ENCODE measurements at places on chromosomes 1 and 21.
A peak's percentile ranks its signal among the peaks of the same experiment; 100 is the strongest.

GRCh38 chr1:23463286-23463685 is 20.7 kb downstream of the ASAP3 start:
- no peak for DNase-seq

- no peak for DNase-seq
Observed at GRCh38 chr1:159946242-159947187, 1.1 kb upstream of the IGSF9 start.

DNA sequence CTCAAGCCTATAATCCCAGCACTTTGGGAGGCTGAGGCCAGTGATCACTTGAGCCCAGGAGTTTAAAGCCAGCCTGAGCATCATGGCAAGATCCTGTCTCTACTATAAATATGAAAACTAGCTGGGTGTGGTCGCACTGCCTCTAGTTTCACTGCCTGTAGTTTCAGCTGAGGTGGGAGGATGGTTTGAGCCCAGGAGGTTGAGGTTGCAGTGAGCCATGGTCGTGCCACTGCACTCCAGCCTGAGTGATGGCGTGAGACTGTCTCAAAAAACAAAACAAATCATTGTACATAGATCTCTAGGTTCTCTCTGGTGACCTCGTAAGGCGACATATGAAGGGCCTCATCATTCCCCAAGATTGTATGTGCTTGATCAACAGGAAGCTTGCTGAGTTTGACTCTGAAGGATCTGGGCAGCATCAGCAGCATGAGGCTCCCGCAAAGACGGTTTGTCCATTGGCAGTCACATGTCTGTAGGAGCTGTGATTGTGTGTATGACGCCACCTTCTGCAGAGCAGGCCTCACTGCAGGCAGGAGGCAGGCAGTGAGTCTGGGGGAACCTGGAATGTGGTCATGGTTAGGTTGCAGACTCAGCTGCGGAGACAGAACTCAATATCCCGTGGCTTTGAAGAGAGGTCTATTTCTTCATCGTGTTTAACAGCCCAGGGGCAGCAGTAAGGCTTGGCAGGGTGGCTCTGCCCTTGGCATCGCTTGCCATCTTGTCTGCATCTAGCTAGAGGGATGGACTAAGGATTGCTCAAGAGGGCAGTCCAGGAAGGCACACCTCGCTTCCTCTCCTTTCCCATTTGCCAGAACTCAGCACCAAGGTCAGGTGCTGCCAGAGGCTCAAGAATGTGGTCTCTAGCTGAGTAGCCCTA is 14.0 kb downstream of the ATP5PO start:
- DNase-seq = peak; percentile 41

DNA sequence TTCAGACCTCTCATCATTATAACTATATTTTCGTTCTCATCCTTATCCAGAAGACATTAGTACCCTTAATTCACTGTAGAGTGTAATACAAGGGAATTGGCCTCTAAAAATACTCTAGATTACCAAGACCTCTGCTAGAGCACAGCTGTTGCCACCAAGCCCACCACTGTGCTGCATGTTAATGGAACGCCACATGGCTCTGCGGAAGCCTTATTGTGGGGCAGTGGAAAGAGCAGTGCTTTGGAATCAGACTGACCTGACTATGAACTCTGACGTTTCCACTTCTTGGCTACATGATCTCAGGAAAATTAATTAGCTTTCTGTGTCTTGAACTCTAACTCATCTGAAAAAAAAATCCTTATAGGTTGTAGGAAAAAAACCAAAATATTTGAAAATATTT is 222.1 kb downstream of the LMX1A start:
- no peak for DNase-seq

GRCh38 chr1:110170766-110171733 is 20.8 kb downstream of the SLC6A17 start:
- DNase-seq = no peak

- peak; percentile 27 for DNase-seq
Observed at GRCh38 chr21:32698971-32699693, 28.7 kb downstream of the SYNJ1 start.

DNA sequence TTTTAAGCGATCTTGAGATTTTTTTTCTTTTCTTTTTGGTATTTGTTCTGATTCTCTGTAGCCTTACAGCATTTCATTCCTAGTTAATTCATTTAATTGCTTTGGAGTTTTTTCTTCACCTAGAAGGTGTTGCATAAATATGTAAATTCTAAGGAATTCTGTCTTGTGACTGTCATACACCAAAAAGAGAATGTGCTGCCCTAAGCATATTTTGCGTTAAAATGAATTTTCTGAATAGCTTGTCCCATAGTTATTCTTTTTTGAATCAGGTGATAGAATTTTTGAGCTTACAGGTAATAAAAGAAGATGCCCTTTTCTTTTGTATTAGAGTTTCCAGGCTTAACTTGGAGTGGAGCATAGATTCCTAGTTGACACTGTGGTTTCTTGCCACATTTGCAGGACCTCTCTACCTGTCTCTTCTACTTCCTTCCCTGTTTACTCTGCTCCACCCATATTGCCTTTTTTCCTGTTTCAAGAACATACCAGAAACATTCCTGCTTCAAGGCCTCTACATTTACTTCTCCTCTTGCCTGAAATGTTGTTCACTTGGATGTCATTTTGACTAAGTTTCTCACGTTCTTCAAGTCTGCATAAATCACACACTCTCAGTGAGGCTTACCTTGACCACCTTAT is 53.2 kb downstream of the KIF1B start:
- DNase-seq = no peak

DNA sequence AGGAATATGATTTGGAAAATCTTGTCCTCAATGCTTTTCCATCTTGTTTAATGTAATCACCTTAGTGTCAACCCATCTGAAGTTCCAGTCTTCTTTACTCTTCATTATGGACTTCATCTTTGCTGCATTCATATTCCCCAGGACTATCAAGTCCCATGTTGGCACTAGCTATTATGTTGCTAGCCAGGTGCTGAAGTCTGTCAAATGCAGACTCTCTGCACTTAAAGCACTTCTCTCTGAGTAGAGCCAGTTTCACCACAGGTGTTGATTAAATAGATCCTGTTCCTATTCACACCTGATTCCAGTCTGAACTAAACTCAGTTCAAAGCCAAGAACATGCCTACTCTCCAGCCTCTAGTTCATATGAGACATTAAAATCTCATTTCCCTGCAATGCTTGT is 75.0 kb upstream of the PKN2 start:
- DNase-seq = no peak

DNA sequence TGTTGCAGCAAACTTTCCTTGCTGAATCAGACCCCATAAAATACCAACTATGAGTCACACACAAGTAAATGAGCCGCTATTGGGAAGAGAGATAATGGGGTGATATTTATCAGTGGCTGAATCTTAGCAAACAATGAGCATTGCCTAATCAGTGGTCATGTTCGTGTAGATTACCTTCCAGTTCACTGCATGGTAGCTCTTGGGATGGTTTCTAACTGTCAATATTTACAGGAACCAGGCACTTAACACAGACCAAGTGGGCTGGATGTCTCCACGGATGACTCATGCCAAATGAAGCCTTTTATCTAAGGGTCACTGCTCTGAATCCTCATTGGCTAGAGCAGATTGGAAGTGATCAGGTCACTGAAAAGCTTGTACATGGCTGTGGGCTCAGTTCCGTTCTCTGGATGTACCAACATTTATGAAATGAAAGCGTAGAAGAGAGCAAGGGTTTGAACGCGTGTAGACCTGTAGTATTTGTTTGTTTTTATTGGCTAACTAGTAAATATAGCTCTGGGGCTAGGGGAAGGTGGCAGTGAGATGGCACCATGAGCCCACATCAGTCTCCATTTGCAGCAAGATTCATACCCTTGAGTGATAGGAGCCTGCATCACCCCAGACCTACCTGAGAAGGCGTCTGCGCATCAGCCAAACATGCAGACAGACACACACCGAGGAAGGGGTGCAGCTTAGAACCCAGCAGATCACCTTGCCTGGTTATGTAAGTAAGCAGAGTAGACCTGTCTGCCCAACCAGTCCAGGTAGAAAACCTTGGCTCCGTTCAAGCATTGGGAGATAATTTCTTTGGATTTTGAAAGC is 153.3 kb downstream of the TOMM20 start:
- DNase-seq = no peak

GRCh38 chr1:163813251-163813650 is 491.5 kb downstream of the NUF2 start:
- no peak for DNase-seq

DNA sequence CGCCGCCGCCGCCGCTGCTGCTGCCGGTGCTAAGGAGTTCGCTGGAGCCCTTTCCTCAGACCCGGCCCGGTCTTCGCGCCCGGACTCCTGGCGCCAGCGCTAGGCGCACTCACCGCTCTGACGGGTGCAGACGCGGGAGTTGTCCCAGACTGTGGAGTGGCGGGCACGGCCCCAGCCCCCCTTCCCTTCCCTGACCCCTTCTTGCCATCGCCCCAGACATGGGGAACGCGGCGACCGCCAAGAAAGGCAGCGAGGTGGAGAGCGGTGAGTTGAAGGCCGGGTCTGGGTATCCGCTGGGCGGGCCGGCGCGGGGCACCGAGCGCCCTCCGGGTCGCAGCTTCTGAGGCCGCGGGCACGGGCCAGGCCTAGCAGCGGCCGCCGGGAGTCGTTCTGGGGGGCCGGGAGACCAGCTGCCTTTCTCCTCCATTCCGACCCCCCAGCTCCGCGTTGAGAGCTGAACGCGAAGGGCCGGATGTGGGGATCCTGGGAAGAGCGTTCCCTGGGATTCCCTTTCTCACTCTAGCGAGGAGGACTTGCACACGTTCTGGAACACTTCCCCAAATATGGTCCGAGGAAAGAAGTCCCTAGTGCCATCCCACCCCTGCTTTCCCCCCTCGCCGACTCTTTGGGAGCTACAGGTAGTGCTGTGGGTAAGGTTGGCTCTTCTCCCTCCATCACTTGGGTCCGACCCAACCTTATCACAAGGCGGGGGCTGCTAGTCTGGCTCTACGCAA is 65.8 kb upstream of the PRKACB start:
- no peak for DNase-seq

- no peak for DNase-seq
Observed at GRCh38 chr1:208942394-208943130, 641.0 kb upstream of the CAMK1G start.

DNA sequence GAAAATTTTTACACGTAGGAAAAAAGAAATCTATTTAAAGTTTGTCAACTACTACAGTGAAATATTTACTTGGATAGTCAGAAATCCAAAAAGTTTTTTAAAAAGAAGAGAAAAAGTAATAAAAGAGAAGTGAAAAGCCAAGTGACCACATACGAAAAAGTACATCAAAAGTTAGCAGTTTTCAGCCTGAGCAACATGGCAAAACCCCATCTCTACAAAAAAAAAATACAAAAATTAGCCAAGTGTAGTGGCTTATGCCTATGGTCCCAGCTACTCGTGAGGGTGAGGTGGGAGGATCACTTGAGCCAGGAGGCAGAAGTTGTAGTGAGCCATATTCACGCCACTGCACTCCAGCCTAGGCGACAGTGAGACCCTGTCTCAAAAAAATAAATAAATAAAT is 5.2 kb upstream of the MR1 start:
- DNase-seq = no peak

DNA sequence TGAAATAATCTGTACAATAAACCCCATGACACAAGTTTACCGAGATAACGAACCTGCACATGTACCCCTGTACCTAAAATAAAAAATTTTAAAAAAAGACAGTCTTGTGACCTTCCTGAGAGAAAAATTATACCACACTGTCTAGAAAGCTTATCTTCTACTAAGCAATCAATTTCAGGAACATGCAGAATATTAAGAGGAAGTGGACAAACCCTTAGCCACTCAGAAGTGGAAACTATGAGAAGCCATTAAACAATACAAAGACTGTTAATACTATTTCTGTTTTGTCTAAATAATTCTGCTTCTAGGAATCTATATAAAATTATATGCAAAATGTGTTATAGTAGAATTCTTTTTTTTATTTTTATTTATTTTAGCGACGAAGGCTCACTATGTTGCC is 93.9 kb downstream of the ADAMTS1 start:
- DNase-seq = no peak

- no peak for DNase-seq
Observed at GRCh38 chr1:28314547-28314941, 14.3 kb upstream of the MED18 start.
